Stimulated activated CD8-positive, alpha-beta memory T cell treated with anti-CD3 and anti-CD28 coated beads, Interleukin-7, amount 100 ng/mL, for 1 hour (primary cell): ENCODE measurements at places on chromosomes 2 and 18.

DNA sequence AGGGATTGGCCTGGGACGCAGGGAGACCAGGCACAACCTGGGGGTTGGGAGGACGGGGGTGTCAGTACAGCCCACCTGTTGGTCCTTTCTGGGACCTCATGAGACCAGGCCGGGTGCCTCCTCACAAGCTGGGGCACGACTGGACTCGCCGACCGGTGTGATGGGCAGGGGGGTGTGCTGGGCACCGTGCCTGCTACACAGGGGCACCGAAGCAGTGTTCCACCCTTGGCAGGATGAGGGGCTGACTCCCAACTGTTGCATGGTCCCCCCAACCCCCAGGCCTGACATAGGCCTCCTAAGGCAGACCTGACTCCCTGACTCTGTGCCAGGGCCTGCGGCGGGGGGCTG lies 256.7 kb downstream of the ATAD2B start:
- no peak for DNase-seq

DNA sequence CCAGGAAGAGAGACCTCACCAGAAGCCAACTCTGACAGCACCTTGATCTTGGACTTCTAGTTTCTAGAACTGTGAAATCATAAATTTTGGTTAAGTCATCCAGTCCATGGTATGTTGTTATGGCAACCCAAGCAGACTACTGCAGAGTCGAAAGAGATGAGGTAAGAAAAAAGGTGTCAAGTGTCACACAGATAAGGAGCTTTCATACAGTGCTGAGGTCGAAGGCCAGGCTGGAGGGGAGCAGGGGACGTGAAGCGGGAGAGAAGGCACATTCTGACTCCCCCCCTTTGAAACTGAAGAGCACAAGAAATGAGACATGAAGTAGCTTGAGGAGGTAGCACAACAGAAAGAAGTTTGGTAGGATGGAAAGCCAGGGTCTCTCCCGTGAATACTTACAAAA lies 110.4 kb downstream of the ALK start:
- no peak for DNase-seq

DNA sequence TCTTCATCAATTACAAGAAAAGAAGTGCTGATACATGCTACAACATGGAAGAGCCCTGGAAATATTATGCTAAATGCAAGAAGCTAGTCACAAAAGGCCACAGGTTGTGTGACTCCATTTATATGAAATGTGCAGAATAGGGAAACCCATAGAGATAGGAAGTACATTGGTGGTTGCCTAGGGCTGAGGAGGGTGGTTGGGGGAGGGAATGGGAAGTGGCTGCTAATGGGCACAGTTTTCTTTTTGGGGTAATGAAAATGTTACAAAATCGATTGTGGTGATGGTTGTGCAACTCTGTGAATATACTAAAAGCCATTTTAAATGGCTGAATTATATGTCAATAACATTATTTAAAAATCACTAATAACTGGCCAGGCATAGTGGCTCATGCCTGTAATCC lies 24.3 kb upstream of the RESP18 start:
- no peak for DNase-seq

GRCh38 chr2:241532168-241532567 lies 23.8 kb upstream of the STK25 start:
- DNase-seq, result no peak
